Mesothelial cell of epicardium (in vitro differentiated cells): ENCODE measurements at places on chromosomes 1 and 21.

GRCh38 chr1:205593532-205593931, 38.3 kb downstream of the ELK4 start:
- DNase-seq: no peak

DNA sequence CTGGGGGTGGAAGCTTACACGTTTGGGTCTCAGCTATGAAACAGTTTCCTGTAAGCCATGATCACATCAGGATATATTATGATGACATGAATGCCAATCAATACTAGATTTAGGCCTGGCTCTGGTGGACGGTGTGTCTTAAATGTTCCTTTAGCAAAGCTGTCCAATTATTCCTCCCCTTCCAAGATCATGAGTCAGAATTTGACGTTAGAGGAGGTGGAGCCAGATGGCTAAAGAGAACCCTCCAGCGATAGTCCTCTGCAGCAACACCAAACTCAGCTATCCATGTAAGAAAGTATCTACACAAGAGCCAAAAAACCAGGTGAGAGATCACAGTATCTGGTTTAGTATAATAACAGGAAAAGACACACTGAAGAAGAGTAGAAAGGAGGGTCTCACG, 47.8 kb downstream of the PACC1 start:
- no peak for DNase-seq

DNA sequence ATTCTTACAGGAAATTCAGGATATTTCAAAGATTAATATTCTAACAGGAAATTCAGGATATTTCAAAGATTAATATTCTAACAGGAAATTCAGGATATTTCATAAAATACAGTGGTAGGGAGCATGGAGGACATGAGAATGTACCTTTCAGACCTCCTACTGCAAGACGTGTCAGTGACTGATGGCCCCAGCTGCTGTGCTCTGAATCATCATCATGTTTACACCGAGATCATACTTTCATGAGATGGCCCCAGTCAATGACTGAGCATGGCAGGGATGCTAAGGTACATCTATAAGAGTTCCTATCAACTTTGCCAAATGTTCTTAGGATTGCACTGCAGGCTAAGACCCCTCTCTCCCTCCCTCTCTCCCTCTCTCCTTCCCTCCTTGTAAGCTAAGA, 69.0 kb downstream of the HFM1 start:
- DNase-seq: no peak

GRCh38 chr21:35783721-35784120, 276.6 kb downstream of the SETD4 start:
- DNase-seq: no peak

GRCh38 chr1:3915551-3916121, 15.6 kb upstream of the C1orf174 start:
- peak; percentile 11 for DNase-seq

GRCh38 chr1:168623831-168624230, 47.4 kb downstream of the XCL1 start:
- DNase-seq: no peak

GRCh38 chr1:67192902-67193301, 26.6 kb downstream of the IL23R start:
- DNase-seq: no peak

DNA sequence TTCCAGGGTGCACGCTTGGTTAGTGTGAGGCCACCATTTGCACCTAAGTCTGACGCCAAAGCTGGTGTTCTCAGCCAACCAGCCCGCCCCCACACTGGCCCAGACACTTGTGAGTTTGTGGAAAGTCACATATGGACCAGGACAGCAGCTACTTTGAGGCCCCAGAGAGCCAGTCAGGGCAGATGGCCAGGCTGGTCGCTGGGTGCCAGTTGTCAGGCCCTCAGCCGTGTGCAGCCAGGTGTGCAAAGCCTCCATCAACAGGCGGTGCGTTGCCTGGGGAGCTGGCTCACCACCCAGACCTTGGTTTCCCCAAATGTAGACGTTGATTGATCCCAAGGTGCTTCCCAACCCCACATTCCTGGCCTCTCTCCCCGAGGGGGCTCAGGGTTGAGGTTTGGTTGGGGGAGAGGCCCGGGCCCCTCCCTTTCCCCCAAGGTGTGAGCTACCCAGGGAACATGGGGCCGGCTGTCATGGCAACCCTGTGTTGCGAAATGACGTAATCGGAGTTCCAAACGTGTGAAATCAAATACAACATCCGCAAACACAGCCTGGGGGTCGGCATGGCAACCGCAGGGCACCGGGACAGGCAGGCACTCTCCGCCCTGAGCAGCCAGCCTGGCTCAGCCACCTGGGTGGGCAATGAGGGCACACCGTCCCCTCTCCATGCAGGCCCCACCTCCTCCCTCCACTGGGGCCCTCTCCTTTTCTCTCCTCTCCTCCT, 42.2 kb upstream of the WNT4 start:
- DNase-seq: no peak

GRCh38 chr1:4394366-4394765, 260.0 kb upstream of the AJAP1 start:
- DNase-seq: no peak

DNA sequence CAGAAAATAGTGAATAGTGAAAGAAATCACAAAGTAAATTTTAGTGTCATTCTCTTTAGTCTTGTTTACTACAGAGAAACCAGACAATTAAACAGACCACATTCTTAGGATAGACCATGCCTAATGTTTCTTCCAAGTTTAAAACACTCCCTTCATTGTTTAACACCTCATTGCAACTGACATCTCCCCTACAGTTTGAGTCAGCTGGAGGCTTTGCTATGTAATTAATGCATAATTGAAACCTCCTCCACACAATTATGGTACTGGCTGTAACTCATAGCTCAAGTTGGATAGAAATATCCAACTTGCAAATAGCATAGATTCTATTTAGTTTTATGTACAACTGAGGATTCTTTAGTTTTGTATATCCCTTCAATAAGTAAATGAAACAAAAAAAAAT, 35.2 kb upstream of the B3GALT2 start:
- no peak for DNase-seq

GRCh38 chr1:213054142-213054541, 3.1 kb downstream of the RPS6KC1 start:
- DNase-seq: no peak

DNA sequence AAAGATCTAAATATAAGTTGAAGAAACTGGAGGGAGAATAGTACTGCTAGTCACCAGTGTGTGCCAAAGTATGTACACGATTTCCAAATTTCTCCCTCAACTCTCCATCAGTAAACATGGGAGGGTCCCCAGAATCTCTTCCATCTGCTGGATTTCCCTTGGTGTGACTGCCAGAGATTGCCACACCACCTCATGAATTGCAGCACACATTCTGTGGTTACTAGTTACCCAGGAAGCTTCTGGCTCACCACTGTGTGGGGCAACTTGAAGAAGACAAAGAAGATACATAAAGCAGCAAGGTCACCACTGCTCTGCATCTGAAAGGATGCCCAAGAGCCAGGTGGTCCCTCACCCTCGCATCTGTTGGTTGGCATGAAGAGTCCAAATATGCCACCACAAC, 191.7 kb upstream of the ESRRG start:
- no peak for DNase-seq

DNA sequence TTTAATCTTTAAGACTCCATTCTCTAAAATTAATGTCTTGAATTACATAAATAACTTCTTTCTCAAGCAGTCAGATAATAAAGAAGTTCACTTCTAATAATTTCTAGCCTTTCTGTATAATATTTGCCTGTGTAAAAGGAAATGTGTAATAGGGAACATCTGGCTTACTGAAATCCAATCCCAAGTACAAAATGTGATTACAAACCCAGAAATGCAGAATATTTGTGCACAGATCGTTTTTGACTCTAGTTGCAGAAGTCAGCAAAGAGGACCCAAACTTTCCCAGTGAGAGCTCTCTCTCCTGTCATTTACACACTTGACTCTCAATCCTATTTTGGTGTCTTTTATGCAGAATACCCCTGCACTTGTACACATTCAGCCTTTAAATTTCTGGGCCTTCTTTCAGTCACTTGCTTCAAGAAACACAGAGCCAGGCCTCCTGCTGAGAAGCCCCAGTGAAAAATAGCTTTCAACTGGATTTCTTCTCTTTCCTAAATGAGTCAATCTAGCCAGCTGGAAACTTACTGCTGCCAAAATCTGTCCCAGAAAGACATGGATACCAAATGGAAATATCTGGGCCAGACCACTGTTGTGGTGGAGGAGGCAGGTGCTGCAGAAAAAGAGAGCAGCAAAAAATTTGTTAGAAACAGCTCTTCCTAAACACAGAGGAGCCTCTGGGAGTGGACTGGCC, 68.5 kb upstream of the ADAM30 start:
- DNase-seq: no peak
